ENCODE measurements at places on chromosomes 5 and 9. TPM values are rescaled to one million over a fixed set of nuclear protein-coding genes. Genes with fewer than 3 reads are reported as not detected.
A peak's percentile ranks its signal among the peaks of the same experiment; 100 is the strongest.

- no peak for DNase-seq
- no peaks in the 10 kb centered on the region for H3K27me3 ChIP-seq
- H3K4me1 ChIP-seq = no peaks in the 10 kb centered on the region
- H3K27ac ChIP-seq = no peak overlapping the region
- H3K4me3 ChIP-seq = no peak overlapping the region
- no peaks in the 10 kb centered on the region for H3K36me3 ChIP-seq
Measured at GRCh38 chr5:67300326-67300725, 103.7 kb upstream of the CD180 start.

DNA sequence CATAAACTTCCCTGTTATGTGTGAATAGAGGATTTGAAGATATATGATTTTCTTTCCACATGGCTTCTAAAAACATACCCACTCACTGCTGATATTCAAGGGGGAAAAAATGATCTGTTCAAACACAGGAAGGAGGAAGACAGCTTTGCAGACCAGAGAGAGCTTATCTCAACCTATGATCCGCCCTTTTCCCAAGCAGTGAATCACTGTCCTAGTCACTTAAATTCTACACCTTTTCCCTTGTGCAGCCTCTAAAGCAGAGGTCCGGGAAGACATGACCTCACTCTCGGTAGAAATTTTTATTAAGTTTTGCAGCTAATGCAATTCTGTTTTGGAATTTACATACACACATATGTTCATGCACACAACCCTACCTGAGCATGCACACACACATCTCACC lies 197.2 kb downstream of the DIRAS2 start:
- no peaks in the 10 kb centered on the region for H3K36me3 ChIP-seq
- H3K27ac ChIP-seq = no peak overlapping the region
- no peak overlapping the region for H3K4me3 ChIP-seq
- no peak for DNase-seq

- H3K4me1 ChIP-seq = peaks cover 2% of the 10 kb centered on the region
- peak; percentile 13 for DNase-seq
- H3K36me3 ChIP-seq = peaks cover 17% of the 10 kb centered on the region
- no peak overlapping the region for H3K27ac ChIP-seq
- no peak overlapping the region for H3K4me3 ChIP-seq
Measured at GRCh38 chr9:126842977-126843799, 17.3 kb upstream of the ZBTB34 start.

DNA sequence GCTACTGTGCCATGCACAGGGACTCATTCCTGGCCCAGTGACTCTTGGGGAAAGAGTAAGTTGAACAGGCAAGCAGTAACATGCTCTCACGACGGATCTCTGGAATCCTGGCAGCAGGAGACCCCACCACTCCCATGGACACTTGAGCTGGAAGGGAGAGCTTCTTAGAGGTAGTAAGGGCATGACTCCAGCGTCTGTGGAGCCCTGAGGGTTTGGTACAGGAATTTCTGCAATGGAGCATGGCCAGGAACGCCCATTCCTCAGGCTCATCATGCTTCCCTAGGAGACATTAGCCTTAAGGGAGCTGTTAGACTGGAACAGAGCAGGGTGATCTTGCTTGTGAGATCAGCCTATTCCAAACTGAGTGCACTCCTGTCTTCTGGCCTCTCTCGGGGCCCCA lies 212.9 kb downstream of the MAT2B start:
- no peak for DNase-seq
- no peaks in the 10 kb centered on the region for H3K27me3 ChIP-seq
- H3K36me3 ChIP-seq = no peaks in the 10 kb centered on the region
- no peak overlapping the region for H3K4me3 ChIP-seq

GRCh38 chr5:15674716-15675115 lies 174.7 kb downstream of the FBXL7 start:
- H3K27ac ChIP-seq = no peak overlapping the region
- no peak for DNase-seq
- no peaks in the 10 kb centered on the region for H3K4me1 ChIP-seq
- H3K4me3 ChIP-seq = no peak overlapping the region
- no peaks in the 10 kb centered on the region for H3K27me3 ChIP-seq
- H3K36me3 ChIP-seq = no peaks in the 10 kb centered on the region

The TBCA gene
- 143 TPM for total RNA-seq

- no peak for DNase-seq
- H3K4me3 ChIP-seq = no peak overlapping the region
- no peaks in the 10 kb centered on the region for H3K4me1 ChIP-seq
- no peak overlapping the region for H3K27ac ChIP-seq
- H3K27me3 ChIP-seq = no peaks in the 10 kb centered on the region
Measured at GRCh38 chr5:122089096-122090013, 11.3 kb upstream of the LOX start.

The GABRB2 gene
- total RNA-seq = 3.9 TPM

GRCh38 chr5:87526131-87526530 lies 113.4 kb upstream of the CCNH start:
- H3K36me3 ChIP-seq = no peaks in the 10 kb centered on the region
- DNase-seq = no peak
- no peaks in the 10 kb centered on the region for H3K4me1 ChIP-seq

DNA sequence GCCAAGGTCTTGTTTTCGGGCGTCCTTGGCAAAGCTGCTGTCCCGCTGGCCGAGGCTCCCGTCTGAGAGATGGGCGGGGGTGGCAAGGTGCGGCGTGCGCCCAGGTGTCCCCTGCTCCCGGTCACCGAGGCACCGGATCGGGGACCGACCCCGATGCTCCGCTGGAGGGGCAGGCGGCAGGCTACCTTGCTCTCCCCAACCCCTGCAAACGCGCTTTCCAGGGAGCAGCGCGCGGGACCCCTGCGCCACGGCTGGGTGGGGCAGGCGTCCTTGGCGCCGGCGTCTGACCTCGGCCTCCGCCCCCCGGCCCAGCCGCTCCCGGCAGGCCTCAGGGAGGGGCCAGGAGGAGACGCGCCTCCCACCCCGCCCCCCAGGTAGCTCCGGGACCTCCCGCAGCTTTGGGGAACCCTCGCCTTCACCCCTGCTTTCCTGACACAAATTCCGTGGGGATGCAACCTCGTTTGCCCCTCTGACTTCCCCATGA lies 551 bp downstream of the N4BP3 start:
- peaks cover 60% of the 10 kb centered on the region for H3K4me1 ChIP-seq
- no peak for DNase-seq
- H3K4me3 ChIP-seq = peak overlapping the region; percentile 63
- H3K36me3 ChIP-seq = no peaks in the 10 kb centered on the region

GRCh38 chr5:64682608-64683007 lies 7.7 kb upstream of the SHISAL2B start:
- DNase-seq = no peak
- H3K36me3 ChIP-seq = no peaks in the 10 kb centered on the region
- H3K4me3 ChIP-seq = no peak overlapping the region
- no peaks in the 10 kb centered on the region for H3K4me1 ChIP-seq

The SLIT3 gene
- total RNA-seq = 7.4 TPM

DNA sequence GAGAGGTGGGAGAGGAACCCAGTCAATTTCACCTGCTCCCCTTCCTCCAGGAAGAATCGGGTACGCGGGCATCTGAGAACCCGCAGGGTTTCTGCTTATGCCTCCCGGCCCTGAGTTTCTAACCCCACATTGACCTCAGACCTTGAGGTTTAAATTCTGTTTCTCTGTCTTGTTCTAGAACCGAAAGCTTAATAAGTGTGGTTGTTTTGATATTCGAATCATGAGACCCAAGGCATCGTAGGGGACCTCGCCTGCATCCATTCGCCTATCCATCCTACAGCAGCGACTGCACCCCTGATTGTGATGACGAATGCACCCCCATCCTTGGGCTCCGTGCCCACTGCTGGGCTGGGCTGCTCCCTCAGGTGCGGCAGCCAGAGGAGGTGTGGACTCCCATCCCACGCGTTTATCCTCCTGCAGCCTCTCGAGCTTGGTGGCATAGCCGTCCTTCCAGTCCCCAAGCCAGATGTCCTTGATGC lies 80.8 kb upstream of the IER5L start:
- peaks cover 24% of the 10 kb centered on the region for H3K27me3 ChIP-seq
- H3K4me1 ChIP-seq = peaks cover 35% of the 10 kb centered on the region
- DNase-seq = no peak

Measured in muscle of leg (tissue), 16 donors.